ENCODE measurements at places on chromosomes 6 and 20.

DNA sequence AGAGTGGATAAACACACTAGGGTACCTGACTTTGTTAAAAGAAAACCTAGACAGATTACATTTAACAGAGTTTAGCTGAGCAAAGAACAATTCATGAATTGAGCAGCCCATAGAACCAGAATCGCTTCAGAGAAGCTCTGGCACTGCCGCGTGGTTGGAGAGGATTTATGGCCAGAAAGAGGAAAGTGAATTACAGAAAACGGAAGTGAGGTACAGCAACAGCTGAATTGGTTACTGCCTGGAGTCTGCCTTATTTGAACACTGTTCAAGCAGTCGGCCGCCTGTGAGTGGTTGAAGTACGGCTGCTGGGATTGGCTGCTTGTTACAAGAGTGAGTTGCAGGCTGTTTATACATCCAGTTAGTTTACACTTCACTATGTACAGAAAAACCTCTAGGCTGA lies 253.8 kb upstream of the CDYL start:
- no peak for ATAC-seq

DNA sequence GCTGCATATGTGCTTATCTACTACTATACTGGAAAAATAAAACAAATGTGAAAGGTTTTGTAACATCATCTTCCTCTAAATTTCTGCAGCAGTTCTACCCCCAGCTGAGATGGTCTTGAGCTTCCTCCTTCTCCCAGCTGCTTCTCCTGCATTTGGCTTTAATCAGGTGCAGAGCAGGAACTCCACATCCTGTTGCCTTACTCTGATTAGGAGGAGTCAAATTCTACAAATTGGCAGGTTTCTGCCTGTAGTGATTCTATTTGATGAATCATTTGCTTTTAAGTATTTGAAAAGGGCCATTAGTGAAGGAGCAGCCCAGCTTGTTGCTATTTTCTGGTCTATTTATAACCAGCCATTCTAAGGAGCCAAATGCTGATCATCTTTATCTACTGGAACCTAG lies 224.5 kb downstream of the GMDS start:
- no peak for ATAC-seq

DNA sequence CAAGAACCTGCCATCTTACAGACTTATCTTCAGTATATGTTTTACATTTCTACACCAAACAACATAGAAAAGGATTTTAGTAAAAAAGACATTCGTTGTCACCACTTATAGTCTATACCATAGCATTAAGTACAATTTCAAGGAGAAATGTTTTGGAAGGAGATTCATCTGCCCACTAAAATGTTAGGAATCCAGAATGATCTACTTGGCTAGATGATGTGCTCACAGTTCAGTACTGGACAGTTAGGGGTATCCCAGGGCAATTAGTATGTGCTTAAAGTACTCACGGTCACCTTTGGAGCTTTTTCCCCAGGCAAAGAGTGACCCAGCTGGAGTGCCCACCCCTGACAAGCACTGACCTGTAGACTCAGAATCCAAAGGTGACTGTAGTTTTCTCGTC lies 222.9 kb downstream of the SLC24A3 start:
- ATAC-seq = no peak

DNA sequence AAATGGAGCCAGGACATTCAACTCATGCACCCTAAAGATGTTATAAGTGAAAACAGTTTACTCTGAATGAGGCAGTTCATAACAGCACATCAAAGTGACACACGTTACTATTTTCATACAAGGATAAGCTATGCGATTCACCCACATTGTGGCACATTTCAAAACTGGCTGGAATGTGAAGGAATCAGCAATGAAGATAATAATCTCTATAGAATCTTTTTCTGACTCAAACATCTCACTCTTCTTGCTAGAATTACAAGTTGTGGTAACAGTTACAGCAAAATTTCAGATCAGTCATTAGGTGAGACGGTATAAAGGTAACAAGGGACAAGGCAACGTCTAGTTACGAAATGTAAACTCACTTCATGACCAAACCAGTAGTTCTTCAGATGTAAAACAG lies 17.5 kb downstream of the TMEM244 start:
- ATAC-seq = peak; percentile 33

DNA sequence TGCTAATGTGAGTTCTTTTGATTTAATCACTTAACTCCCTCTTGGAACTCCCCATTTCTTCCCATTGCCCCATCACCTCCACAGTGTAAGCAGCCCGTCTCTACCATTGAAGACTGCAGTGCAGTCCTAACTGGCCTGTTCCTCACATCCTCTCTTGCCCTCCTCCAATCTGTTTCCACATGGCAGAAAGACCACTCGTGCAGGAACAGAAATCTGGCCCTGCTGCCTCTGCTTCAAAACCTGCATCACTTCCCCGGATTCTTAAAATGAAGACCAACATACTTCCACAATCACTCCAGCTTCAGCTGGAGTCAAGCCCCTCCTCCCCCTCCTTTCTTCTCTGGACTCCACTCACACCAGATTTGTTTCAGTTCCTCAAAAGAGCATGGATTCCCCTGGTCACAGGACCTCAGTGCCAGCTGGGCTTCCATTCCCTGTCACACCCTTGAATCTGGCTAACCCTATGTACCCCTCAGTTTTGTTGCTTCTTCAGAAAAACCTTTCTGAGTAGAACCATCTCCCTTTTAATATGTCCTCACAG lies 802.3 kb downstream of the MAFB start:
- no peak for ATAC-seq

DNA sequence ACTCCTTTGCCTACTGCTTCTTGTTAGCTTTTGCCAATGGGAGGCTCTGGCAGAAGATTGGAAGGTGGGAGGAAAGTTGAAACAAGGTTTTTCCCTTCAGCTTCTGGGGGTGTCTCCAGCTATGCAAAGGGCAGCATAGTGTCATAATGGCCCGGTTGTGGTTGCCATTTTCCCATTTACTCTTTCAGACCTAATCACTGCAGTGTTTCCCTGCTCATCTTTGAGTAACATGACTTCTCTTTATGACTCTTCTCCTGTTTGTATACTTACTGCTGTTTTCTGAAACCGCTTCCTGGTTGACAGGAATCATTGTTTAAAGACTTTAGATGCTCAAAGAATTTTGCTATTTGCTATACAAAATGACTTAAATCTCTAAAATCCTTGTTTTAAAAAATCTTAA lies 19.9 kb downstream of the NRN1 start:
- ATAC-seq = no peak

- ATAC-seq = no peak
Observed at GRCh38 chr6:111711984-111712752, 106.5 kb upstream of the TRAF3IP2 start.

DNA sequence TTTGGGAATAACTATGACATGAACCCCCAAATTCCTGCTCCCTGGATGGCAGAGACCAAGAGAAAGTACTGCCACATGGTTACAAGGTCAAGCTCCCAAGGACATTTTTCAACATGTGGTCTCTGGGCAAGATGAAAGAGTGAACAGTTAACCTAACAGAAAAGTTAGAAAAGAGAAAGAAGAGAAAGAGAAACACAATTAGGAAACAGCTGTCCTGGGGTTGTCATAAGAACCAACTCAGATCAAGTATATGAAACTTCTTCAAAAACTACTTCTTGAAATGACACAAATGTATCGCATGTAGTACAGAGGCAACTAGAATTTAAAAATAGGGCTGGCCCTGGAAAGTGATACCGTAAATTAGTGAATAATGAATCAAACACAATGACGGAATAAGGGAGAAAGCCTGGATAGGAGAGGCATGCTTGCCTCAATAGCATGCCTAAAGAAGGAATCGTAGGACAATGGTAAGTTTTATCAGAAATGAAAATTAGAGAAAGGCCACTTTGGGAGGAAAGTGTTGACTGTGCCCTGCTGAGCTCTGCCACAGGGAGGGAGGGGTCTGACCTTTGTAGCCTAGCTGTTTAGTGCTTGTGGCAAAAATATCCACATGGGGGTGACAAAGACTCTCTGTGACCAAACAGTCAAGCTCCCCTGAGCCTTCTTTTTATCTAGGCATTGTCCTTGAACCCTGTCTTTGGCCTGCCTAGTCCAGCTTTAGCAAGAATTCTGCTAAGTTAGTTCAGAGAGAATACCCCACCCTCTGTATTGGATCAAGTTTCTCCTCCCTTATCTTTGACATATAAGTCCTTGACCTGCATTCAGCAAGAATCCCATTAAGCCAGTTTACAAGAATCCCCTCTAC lies 4.3 kb upstream of the DCBLD1 start:
- no peak for ATAC-seq

DNA sequence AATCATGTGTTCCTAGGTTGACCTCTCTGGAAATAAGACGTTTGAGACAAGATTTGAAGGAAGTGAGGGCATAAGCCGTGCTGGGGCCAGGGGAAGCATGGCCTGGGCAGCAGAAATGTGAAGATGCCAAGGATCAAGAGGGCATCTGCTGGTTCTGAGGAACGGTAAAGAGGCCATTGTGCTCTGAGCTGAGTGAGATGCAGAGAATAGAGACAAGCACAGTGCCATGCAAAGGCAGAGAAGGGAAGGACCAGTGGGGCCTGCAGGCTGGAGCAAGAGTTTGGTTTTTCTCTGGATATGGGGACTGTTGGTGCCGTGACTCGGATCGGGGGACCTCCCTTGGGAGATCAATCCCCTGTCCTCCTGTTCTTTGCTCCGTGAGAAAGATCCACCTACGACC lies 50.8 kb downstream of the SMPDL3A start:
- ATAC-seq = no peak

GRCh38 chr6:36908747-36909146 lies 23.0 kb downstream of the C6orf89 start:
- no peak for ATAC-seq

- no peak for ATAC-seq
Observed at GRCh38 chr6:48670546-48670945, 559.5 kb upstream of the PTCHD4 start.

GRCh38 chr20:14245368-14245970 lies 91.9 kb downstream of the FLRT3 start:
- no peak for ATAC-seq

Measured in activated CD4-positive, CD25-positive, alpha-beta regulatory T cell treated with anti-CD3 and anti-CD28 coated beads, Interleukin-2, amount 50 U/mL, for 24 hours (primary cell).